Spinal cord (tissue), 10 donors: ENCODE measurements at places on chromosomes 1 and 21. TPM values are rescaled to one million over a fixed set of nuclear protein-coding genes. Genes with fewer than 3 reads are reported as not detected.

Gene CLCA1
- total RNA-seq, result 0.06 TPM

Gene FALEC
- total RNA-seq, result 1.2 TPM

Gene METTL13
- total RNA-seq, result 19.0 TPM

Gene TIAM1
- 41.8 TPM for total RNA-seq

Gene KIAA1614
- 9.8 TPM for total RNA-seq

Gene LMOD1
- 1.9 TPM for total RNA-seq

Gene GBP6
- 0.50 TPM for total RNA-seq

Gene SYCP1
- total RNA-seq, result 0.11 TPM

Gene CEP104
- 23.9 TPM for total RNA-seq

Gene VSIG8
- not detected for total RNA-seq

Gene LYPD8
- total RNA-seq, result not detected

Gene MAB21L3
- 0.17 TPM for total RNA-seq

Gene FLG2
- total RNA-seq, result not detected

Gene DNASE2B
- not detected for total RNA-seq

Gene ICOSLG
- 0.59 TPM for total RNA-seq

Gene ASAP3
- 60.6 TPM for total RNA-seq

Gene UBE2J2
- total RNA-seq, result 26.4 TPM

Gene ODR4
- 55.3 TPM for total RNA-seq

Gene GLUL
- 1,089 TPM for total RNA-seq

Gene SYT14
- total RNA-seq, result 25.1 TPM

Gene BEND5
- total RNA-seq, result 41.6 TPM

Gene ATP1A4
- total RNA-seq, result 0.50 TPM
